HFF-Myc (cell line): ENCODE measurements at places on chromosomes 4 and X.

GRCh38 chr4:64341711-64342110 lies 67.5 kb downstream of the TECRL start:
- no peak for DNase-seq

GRCh38 chrX:108131471-108131870 lies 39.9 kb downstream of the ATG4A start:
- no peak for DNase-seq

- no peak for DNase-seq
These were observed 8.0 kb upstream of the CPEB2 start for GRCh38 chr4:14994242-14994641.

- no peak for DNase-seq
These were observed 73.2 kb upstream of the STARD8 start for GRCh38 chrX:68574240-68574639.

DNA sequence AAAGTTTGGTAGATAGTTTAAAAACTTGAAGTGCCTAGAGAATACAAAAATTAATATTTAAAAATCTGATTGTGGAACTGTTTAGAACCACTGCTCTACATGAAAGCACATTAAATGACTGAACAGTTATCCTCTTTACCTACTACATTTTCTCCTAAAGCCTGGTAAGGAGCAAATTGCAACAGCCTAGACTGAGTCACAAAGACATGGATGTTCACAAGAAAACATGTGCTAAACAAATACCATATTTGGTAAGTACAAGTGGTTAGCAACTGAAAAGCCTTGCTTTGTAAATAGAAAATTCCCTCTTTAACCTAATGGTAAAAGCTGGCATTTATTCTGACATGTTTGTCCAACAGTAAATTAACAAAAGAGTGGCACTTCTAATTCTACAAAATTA lies 203.1 kb downstream of the FBXO8 start:
- DNase-seq = no peak

GRCh38 chr4:86749121-86749520 lies 100.1 kb downstream of the SLC10A6 start:
- no peak for DNase-seq

DNA sequence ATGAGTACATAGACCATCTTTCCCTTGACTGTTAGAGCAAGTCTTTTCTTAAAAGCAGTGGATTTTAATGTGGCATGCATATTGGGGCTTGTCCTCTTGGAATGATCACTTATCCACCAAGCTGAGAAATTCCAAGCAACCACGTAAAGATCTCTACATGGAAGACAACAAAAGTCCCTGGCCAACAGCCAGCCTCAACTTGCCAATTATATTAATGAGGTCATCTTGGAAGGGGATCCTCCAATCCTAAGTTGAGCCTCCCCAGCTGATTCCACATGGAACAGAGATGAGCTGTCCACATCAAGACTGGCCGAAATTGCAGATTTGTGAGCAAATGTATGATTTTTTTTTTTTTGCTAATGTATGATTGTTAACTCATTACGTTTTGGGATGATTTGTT lies 20.6 kb upstream of the FTHL17 start:
- DNase-seq = no peak

DNA sequence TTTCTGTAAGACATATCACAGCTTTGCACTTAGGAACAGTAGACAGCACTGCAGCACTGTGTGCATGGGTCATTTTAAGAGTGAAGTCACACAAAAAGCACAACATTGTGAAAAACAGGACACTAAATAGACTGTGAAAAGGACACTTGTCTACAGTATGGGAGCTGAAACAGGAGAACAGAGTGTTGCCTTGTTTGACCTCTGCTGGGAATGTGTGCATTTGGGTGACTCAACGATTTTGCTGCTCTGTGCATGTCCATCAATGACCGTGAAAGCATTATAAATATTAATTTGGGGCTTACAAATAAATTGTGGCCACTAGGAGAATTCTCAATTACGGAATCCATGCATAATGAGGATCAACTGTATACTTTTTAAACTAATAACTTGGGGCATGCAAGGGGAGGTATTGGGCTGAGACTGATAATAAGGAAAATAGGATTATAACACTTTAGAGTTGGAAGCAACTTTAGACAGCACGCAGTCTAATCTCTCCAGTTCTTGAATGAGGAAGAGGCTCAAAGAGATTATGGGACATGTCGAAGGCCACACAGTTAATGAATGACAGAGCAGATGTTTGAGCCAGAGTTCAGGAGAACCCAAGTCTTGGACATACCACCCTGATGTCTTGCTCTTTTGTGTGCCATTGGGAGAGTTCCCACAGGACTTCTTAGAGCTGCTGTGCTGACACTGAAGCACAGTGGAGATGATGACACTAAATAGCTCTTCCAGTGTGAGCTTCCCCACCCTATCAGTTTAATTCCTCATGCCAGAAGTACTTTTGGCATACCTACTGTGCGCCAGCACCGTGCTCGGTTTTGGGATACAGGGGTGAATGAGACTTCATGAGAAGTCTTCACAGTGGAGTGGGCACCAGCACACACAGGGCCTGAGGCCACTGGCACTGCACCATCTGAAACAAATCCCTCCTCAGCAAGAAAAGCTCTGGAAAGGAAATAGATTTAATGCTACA lies 79.3 kb downstream of the FRAS1 start:
- DNase-seq = no peak

DNA sequence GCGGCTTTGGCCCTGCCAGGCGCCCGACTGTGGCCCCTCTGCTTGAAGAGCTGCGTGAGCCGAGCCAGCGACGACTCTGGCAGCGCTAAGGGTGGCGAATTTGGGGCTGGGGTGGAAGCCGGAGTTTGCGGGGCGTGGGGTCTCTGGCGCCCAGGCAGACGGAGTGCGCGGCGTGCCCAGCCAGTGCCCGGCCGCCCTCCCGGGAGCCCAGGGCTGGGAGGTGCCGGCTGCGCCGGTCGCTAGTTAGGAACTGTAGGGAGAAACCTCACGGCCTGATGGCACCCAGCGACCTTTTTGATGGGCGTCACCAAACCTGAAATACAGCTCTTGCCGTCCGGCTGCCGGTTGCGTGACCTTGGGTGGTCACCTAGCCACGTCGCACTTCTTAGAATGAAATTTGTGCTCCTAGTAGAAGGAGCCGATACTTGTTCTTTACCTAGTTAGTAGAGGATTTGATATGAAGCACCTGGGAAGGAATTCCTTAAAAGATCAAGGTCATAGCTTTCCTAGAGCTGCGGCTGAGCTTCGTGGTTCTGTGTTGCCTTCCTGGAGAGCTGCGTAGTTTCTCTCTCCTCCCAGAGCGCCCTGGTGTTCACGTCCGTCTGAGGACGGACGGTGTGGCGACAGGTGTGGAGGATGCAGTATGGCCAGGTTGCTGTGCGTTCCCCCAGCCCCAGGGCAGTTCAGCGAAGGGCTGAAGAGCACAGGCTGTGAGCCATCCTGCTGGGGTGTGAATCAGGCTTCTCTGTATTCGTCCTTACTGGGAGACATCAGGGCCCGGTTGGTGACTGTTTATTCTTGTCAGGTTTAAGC lies 680 bp downstream of the MAEA start:
- DNase-seq = no peak

DNA sequence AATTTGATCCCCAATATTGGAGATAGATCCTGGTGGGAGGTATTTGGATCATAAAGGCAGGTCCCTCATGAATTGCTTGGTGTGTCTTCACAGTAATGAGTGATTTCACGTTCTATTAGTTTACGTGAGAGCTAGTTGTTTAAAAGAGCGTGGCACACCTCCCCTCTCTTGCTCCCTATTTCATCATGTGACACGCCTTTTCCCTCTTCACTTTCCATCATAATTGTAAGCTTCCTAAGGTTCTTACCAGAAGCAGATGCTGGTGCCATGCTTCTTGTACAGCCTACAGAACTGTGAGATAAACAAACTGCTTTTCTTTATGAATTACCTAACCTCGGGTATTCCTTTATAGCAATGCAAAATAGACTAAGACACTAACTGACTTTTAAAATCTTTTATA lies 34.0 kb upstream of the FMR1 start:
- no peak for DNase-seq

DNA sequence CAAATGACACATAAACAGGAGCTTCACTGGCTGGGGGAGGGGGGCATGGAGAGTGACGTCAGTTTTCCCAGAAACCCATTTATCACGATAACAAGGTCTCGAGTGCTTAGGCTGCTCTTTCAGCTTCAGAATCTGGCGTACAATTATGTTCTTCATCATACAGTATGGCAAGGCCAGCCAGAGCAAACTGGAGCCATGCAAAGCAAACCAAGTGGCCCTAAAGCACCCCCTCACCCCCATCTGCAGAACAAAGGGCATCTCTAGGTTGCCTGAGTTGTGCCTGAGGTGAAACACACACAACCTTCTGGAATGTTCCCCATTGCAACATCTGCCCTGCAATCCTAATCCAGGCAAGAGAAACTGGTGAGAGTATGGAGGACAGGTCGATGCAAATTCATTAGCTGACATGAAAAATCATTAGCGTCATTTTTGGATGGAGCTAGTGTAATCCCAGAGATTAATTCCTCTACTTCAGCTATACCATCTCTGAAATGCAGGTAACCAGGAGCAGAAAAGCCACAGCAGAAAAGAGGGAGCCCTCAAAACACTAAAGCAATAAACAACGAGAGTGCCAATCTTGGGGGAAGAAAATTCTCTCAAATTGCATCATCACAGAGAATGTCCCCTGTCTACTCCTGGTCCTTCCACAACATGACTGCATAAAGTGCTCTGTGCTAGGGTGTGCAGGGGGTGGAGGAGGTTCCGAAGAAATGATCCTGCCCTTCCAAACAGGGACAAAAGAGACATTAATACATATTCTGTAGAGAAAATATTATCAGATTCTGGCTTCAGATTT lies 1.8 kb downstream of the SEPTIN6 start:
- DNase-seq = no peak

DNA sequence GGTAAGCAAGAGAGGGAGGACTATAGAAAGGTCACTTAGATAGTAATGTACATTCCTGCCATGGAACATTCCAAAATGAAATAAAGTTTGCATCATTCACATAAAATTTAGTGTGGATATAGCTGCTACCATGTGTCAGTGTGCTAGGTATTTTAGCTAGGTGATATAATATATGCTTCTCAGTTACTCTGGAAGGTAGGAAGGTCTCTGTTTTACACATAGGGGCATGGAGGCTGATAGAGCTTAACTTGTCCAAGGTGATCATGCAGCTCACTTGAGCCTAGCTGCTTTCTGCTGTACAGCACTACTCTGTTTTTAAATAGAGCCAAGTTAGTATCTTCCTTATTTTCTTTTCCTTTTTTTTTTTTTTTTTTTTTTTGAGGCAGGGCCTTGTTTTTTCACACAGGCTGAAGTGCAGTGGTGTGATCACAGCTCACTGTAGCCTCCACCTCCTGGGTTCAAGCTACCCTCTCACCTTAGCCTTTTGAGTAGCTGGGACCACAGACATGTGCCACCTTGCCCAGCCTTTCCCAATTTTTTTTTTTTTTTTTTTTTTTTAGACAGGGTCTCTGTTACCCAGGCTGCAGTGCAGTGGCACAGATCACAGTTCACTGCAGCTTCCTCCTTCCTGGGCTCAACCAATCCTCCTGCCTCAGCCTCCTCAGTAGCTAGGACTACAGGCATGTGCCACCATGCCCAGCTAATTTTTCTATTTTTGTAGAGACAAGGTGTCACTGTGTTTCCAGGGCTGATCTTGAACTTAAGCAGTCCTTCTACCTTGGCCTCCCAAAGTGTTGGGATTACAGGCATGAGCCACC lies 10.4 kb downstream of the AFF1 start:
- no peak for DNase-seq

DNA sequence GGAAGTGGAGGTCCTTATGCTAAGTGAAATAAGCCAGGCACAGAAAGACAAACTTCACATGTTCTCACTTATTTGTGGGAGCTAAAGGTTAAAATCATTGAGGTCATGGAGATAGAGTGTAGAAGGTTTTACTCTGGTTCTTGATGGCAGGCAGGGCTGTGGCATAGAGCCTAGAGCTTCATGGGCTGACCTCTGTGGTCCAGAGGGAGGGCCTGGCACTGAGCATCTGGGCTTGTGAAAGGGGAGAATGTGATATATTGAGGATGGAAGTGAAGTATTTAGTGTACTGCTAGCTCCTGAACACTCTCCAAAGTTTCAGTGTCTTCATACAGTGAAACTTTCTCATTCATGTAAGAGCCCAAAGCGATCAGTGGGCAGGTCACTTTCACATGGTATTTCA lies 71.3 kb upstream of the ANXA3 start:
- DNase-seq = no peak

DNA sequence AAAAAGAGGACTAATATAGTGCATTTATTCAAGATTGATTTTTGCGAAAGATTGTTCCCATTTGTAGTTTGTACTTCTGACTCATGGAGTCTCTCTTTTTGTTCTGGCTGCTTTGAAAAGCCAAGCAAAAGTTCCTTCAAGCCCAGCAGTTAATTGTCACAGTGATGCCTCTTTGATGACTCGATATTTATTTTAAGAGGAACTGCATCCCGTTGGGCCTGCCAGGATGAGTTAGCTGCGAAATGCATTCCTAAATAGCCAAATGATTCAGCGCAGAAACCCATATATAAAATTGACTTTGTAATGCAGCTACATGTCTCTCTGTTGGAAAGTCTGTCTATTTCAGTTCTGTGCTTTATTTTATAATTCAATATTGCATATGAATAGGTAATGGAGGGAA lies 295.1 kb downstream of the GBA3 start:
- DNase-seq = no peak

GRCh38 chr4:145822581-145822980 lies 116.0 kb downstream of the ZNF827 start:
- DNase-seq = no peak

DNA sequence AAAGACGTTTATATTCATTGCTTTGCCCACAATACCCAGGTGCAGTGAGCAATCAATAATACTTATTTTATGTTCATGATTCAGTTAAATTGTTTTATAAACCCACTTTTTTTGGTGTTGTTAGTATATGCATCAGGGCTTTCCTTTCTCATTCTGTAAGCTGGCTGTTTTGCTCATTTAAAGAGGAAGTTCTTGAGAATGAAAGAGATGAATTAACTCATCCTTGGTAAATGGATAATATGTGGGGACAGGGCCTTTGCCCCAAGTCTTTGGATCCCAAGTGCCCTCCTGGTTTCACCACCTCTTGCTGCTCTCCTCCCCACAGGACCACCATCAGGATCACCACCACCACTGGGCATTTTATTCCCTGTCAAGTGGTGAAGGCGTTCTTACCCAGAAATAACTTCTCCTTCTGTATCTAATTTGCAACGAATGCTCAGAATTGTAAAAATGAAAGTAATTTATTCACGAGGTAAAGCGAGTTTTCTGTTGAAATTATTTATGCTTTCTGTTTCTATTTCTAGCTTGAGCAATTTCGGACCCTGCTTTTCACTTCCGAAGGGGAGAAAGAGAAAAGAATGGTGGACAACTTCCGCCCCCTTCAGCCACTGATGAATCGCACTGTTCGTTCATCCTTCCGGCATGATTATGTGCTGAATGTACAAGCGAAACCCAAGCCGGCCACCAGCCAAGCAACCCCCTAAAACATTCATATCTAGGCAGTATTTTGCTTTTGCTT lies 8.2 kb upstream of the ZRSR2 start:
- no peak for DNase-seq

- DNase-seq = no peak
These were observed 9.1 kb downstream of the IL13RA1 start for GRCh38 chrX:118736394-118737010.

- no peak for DNase-seq
These were observed 164.2 kb downstream of the APBB2 start for GRCh38 chr4:41050116-41050515.

- no peak for DNase-seq
These were observed 159.9 kb downstream of the RAP1GDS1 start for GRCh38 chr4:98421111-98421510.
